Eye (tissue), 1 donor: ENCODE measurements at places on chromosomes 11 and 22.

GRCh38 chr11:68996376-68997123 is 15.8 kb upstream of the MRGPRD start:
- no peak for DNase-seq

DNA sequence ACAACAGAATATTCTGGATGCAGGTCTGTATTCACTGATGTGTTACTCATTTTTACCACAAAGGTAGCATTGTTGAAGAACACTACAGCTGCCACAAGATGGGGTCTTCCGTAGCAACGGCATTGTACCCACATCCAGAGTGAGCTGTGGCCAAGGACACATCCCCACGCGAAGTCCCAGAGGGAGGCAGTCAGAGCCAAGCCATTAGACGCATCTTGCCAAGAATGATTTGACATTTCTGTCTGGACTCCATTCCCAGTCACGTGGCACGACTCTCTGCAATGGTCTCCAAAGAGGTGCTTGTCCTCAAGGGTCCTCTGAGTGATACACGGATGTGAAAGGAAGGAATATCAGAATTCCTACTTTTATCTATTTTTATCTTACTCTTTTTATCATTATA is 15.5 kb downstream of the OPCML start:
- DNase-seq = peak; percentile 33

DNA sequence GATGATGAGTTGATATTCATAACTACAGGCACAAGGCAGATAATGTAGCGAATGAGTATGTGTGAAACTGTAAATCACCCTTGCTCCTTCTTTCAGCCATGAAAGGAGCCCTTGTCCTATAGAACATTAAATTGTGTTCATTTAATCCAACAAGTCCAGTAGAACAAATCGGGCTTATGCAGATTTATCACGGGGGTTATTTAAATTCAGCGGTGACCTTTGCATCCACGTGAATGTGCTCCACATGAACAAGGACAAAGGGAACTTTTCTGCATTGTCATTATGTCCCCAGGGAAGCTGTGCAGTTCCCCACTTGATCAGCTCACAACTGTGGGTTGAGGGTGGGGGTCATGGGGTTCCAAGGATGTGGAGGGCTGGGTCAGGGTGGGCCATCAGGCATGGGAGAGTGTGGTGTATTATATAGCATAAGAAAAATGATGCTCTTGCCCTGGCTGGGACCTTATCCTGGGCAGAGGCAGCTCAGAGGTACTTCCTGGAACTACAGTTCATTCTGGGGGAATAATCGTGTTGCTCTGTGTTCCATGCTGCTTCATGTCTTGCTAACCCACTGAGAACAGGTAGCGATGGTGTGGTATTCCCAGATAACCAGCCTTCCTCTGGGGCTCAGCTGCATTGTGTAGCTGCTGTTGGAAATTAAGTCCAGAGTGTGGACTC is 306.6 kb downstream of the FAT3 start:
- no peak for DNase-seq

DNA sequence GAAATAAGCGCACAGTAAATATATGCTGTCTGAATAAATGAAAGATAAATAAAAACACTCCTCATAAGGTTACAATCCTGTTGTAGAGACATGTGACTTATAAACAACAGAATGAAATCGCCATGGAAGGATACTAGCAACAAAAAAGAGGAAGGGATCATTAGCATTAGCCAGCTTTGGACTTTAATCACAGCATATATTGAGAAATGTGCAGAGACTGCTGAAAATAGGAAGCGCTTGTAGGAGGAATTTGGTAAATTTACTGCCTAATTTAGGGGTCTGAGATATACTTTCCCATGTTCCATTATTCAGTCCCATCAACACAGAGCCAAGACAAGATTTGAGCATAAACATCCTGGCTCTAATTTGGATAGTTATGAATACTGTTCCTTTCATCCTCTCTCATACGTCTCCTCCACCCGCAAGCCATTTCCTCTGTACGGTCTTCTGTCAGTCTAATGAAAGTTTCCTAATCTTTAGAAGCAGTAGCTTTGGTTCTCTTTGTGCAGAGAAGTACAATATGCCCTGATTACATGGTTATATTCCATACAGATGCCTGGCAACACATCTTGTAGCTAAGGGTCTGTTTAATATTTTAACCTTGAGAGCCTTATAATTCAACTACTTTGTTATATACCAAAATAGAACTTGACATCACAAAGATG is 37.1 kb upstream of the AKIP1 start:
- DNase-seq = no peak

DNA sequence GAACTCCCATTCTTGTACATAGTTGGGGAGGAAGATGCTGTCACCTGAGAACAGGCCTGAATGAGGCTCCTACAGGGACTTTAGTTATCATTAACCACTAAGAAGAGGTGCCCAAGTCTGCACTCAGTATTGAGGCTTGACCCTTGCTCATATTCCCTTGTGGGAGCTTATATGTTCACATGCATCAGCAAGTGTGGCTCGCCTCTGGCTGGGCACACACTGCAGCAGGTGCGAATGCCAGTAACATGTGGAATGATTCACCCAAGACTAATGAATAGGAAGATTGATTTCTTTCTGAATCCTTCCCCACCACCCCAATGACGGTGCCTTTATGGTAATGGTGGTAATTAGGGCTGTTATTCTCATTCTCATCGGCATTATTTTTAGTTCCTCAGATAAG is 127.3 kb downstream of the FEZ1 start:
- no peak for DNase-seq

DNA sequence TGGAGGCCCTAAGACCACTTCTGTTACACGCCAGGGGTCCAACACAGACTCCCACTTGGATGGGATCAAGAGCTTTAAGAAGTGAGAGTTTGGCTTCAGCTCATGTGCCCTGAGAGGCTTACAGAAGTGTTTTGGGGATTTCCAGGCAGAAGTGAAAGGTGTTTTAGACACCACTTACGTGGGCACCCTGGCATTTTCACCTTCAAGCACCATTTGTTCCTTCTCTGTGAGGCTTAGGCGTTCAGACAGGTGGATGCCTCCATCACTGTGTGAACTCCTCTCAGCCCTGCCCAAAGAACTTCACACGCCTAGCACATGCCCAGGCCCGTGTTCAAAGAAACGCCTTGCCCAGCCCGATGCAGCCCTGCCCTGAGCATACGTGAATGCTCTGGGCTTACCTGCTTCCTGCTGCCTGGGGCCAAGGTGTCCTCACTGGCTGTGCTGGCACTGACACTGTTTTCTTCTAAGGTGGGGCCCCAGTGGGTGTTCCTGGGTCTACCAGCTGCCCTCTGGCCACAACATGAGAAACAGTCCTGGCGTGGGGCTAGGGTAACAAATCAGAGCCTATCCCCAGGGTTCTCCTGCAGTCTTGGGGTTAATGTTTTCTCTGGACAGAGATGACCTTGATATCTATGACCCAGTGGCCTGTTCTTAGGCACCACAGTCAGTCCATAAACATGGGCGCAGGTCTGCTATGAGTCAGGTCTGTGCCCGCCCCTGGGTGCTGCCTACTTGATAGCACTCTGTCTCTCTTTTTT is 34.0 kb downstream of the AMPD3 start:
- no peak for DNase-seq
